Stimulated activated CD8-positive, alpha-beta memory T cell treated with anti-CD3 and anti-CD28 coated beads, Interleukin-4, amount 100 ng/mL, for 1 hour (primary cell): ENCODE measurements at places on chromosomes 6 and 20.

GRCh38 chr20:39603219-39603618, 641.1 kb downstream of the DHX35 start:
- DNase-seq, result no peak

DNA sequence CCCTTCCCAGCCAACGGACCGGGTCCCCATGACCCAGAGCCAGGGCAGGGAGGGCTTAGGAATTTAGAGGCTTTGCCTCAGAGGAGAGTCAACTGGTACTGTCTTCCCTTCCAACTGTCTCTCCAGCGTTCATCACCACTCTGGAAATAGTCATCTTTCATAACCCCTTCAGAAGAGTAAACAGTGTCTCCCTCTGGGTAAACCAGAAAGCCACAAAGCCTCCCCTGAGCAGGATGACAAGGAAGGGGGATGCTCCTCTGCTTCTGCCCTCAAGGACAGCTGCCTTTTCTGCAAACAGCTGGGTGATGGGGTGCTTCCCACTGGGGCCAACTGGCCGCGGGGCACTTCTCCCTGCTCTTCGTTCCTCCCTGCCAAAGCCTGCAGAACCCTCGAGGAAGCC, 90.1 kb downstream of the PSMG4 start:
- no peak for DNase-seq

GRCh38 chr6:3013486-3013885, 13.8 kb downstream of the NQO2 start:
- no peak for DNase-seq

GRCh38 chr6:145309842-145310535, 425.3 kb downstream of the EPM2A start:
- DNase-seq, result no peak

DNA sequence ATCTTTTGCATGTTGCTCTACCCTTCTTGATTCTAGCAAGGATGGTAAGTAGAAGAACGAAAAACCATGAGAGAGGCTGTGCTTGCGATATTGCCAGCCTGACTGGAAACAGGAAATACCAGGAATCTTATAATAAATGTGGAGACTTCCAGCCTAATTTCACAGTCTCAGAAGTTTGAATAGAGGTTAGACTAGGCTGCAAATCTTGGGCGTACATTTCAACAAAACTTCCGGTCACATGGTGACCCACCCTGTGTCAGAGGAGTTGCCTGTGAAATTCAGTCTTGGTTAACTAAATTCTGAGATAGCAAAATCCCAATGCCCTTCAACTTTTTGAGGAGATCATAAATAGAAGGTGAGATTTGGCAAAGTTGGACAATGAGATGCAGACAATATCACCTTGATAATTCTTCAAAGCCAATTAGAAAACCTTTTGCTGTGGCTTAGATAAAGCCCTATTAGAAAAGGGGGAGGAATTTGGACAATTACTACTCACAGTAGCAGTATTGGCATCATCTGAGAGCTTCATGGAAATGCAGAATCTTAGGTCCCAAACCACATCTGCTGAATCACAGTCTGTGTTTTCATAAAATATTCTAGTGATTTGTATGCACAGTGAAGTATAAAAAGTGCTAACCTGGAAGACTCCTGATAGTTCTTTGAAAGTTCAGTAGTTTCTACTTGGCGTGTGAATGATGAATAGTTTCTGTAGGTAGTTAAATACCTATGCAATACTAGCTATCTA, 262.0 kb upstream of the JAG1 start:
- no peak for DNase-seq

GRCh38 chr6:140082867-140083297, 708.4 kb upstream of the CITED2 start:
- DNase-seq, result no peak

- DNase-seq, result peak; percentile 75
These were observed at the start of gene CST7 for GRCh38 chr20:24948939-24949679. TSS of gene CST7 (plus strand) at chr20:24949269. CDS start at chr20:24949506, 237 bp downstream.

- no peak for DNase-seq
These were observed 11.3 kb downstream of the GRIK2 start for GRCh38 chr6:101404775-101405174.

- DNase-seq, result no peak
These were observed 749.3 kb downstream of the TENT5A start for GRCh38 chr6:81003156-81003555.

- DNase-seq, result no peak
These were observed 3.7 kb downstream of the KIF16B start for GRCh38 chr20:16569246-16570153.

DNA sequence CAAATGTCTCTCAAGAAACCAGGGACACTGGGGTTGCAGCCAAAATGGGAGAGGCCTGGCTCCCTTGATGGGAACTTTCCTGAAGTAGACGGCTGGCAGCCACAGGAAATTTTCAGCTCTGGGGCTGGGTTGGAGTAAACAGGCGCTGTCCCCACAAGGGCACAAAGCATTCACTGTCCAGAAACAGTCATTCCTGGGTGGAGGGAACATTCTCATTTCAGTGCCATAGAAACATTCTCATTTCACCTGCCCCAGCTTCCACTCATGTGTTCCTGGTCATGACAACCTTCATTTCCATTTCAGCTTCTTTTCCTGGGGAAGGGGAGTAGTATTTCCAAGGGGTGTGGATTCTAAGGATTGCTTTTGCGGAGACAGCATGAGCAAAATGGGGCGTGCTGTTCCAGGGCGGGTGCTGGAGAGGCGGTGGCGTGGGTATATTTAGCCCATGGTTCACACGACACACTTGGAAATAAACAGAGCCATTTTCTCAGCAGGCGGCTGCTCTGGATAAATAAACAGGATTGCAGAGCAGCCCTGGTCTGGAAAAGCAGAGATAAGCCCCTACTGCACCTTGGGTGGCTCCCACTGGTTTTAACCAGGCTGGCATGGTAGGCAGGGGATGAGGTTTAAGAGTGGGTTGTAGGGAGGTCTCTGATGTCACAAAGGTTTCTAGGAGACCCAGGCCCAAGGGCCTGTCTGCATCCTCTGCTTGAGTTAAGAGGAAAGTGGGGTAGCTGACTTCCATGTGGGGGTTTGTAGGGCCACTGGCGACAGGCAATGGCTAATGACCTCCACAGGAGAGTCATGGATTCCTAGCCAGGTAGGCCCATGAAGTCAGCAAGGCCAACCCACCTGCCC, 32.9 kb downstream of the COX4I2 start:
- DNase-seq, result no peak

- no peak for DNase-seq
These were observed 85.6 kb downstream of the SNX5 start for GRCh38 chr20:17882834-17883591.

- no peak for DNase-seq
These were observed 297.4 kb downstream of the TFAP2C start for GRCh38 chr20:56926501-56926900.

GRCh38 chr6:156485150-156485549, 292.0 kb upstream of the ARID1B start:
- DNase-seq, result no peak

DNA sequence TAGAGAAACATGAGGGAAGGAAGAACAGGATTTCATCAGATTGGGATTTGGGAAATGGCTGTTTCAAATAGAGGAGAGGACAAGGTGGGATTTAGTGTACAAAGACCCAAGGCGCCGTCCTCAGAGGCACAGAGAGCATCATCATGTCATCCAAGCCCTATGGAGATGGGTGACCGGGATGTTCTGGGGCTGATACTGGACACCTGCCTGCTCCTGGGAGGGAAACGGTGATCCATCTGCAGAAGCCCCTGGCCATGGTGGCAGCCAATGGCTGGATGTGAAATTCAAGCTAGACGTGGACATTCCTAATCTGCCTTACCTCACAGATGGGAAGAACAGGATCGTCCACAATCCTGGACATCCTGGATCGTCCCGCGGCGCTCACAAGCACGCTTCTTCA, 12.7 kb downstream of the NKX2-2 start:
- DNase-seq, result no peak

DNA sequence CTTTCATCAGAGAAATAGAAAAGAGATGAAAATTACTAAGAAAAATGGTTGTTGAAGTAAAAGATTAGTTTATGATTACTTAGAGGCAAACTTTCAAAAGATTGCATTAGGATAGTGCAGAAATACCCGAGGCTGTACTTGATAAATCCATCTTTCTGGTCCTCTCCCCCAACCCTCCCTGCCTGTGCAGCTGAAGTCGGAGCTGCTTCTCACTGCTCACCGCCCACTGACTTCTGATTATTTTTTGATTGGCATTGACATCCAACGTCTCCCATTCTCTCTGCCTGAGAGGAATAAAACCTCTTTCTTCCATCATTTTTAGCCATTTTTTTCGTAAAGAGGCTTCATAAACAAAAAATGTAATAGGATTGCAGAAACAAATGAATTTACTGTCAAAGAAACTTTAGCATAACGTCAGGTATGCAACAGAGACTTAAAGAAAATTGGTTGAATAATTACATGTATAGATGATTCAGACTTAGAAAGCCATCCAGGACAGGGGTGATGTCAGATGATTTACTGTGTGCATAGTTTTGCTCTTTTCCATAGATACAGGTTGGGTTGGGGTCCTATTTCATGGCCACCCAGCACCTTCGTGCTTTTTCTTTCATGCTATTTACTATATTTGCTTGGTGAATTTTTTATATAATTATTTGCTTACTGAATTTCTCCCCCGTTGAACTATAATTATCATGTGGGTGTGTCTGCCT, 53.6 kb upstream of the EDN3 start:
- DNase-seq, result no peak

GRCh38 chr6:28738396-28738765, 185.4 kb downstream of the TRIM27 start:
- DNase-seq, result no peak

DNA sequence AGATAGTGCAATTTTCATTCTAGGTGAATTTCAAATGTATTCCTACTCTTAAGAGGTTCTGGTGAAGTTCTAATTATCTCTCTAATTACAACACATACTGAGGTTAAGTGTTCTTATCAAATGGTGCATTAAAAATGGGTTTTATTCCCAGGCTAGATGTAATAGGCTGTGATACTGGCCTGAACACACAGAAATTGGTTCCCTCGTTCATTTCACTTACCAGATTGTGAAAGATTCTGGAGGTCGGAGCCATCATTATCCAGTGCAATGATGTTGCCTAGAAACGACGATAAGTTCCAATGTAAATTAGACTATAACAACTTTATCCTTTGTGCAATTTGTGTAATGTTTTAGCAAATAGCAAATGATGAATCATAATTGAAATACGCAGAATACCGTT, 172.6 kb upstream of the SOX4 start:
- DNase-seq, result no peak

GRCh38 chr6:100880149-100880852, 828 bp downstream of the ASCC3 start:
- DNase-seq, result no peak
